ENCODE measurements at places on chromosomes 13 and 19. TPM values are rescaled to one million over a fixed set of nuclear protein-coding genes. Genes with fewer than 3 reads are reported as not detected.

RNF17 gene
- total RNA-seq = 0.65 TPM

LEUTX gene
- total RNA-seq = not detected

PLIN3 gene
- 151 TPM for total RNA-seq

GRCh38 chr19:33398361-33399060 is 25.0 kb downstream of the CEBPG start:
- DNase-seq = no peak

ARMC6 gene
- 91.2 TPM for total RNA-seq

- DNase-seq = no peak
Observed at GRCh38 chr13:78087966-78088678, 169.5 kb upstream of the EDNRB start.

GRCh38 chr13:59504407-59504806 is 659.3 kb downstream of the DIAPH3 start:
- DNase-seq = no peak

- no peak for DNase-seq
Observed at GRCh38 chr13:111131611-111132010, 16.5 kb downstream of the ARHGEF7 start.

DNA sequence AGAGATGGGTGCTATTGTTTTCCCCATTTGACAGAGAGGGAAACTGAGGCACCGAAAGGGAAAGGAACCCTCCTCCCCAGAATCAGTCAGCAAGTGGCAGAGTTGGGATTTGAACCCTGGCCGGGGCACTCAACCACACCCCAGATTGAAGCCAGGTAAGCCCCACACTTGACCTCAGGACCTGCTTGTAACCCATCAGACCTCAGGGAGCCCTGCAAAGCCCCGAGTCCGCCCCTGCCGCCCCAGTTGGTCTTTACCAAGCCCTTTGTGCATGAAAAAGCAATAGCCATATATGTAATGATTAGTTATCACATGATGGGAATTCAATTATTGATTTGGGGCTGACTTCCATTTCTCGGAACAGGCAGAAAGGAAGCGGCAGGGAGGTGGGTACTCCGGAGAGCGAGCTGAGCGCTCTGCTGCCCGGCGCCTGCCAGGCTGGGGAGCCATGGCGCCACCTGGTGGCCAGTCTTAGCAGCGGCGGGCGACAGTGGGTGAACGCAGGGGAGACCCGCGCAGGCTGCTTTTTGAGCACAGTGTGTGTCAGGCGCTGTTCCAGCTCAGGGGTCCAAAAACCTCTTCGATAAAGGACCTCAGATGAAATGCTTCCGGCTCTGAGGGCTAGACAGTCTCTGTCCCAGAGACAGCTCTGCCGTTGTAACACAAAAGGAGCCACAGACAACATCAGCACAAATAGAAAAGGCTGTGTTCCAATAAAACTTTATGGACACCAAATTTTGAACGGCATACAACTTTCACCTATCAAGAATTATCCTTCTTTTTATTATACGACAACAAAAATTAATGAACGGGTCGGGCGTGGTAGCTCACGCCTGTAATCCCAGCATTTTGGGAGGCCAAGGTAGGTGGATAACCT is 82.9 kb upstream of the CACNA1A start:
- no peak for DNase-seq

DNA sequence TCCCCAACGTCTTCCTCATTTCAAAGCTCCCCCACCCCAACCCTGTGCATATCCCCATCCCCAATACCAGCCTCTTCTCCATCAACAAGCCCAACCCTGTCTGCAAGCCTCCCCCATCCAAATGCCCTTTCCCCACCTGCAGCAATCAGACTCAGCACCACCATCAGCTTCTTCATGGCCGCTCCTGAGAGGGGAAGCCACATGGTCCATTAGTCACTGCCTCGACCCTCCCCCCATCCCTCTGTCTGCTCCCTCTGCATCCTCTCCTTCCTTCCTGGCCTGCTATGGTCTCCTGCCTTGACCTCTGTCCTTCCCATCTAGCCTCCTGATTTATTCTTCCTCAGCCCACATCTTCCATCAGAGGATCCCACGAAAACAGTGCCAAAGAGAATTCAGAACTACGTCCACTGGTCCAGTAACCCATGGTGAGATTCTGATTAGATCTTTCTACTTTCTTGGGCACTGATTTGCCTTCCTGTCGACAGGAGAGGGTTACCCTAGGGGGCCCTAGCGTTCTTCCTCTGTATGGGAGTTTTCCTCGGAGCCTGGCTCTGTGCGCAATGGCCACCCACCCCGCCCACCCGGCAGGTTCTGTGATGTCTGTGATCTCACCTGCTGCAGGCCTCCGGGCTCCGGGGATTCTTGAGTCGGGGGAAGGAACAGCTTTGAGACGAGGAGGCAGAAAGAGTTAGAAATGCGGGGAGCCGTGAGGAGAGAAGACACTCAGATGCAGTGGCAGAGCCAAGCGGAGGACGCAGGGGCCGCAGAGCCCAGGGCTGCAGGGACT is 1.3 kb downstream of the KLK6 start:
- DNase-seq = no peak

GRCh38 chr13:31063772-31064171 is 97.9 kb downstream of the HSPH1 start:
- DNase-seq = no peak

DNA sequence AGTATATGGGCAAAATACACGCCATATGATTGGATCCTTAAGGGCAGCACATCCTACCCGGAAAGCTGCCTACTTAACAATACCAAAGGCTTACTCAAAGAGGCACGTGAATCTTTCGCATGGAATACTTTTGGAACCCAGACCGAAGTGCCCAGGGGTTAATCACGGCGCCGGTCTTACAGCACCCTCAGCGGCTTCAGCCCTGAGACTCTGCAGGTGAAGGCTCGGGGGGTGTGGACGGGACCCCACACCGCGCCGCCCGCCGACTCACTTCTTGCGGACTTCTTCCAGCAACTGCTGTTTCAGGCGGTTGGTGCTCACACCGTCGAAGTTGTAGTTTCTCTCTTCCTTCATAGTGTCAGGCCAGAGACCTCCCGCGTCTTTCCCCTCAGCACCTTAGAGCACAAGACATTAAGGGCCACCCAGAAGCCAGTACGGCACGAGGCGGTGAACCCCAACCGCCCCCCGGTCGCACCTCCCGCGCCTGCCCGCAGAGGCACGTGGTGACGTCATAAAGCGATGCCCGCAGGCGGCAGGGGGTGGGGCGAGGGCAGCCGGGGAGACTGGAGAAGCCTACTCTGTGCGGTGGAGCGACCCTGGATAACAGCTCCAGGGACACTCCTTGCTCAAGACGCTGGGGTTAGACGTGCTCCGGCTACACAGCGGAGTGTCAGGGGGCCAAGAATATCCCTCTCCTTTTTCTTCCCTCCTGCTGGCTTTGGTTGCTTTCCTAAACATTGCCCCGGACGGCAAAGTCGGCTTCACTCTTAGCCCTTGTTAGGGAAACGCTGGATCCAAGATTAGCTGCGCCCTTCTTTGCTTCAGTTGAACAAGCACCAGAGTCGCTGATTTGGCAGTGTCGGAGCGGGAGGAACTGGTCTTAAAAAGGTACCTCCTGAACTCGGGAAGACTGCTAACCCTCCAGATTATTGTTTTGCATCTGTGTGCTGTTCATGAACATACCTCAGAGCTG is at the start of gene CCDC169:
Gene CCDC169, minus strand, starts transcription at position 449 of the 973 bp plus-strand sequence. Its CDS starts 95 bp downstream, at position 354.
- DNase-seq = no peak

CGB2 gene
- total RNA-seq = not detected

GRCh38 chr19:55684946-55685681 is 10.1 kb downstream of the EPN1 start:
- DNase-seq = no peak

TMPRSS9 gene
- total RNA-seq = not detected

DNA sequence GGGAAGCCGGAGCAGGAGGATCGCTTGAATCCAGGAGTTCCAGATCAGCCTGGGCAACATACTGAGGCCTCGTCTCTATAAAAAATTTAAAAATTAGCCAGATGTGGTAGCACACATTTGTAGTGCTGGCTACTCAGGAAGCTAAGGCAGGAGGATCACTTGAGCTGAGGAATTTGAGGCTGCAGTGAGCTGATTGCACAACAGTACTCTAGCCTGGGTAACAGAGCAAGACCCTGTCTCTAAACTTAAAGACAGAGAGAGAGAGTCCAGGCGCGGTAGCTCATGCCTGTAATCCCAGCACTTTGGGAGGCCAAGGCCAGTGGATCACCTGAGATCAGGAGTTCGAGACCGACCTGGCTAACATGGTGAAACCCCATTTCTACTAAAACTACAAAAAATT is 4.4 kb downstream of the IFNL3 start:
- DNase-seq = no peak

IZUMO2 gene
- total RNA-seq = not detected

CCDC70 gene
- not detected for total RNA-seq

PLPPR3 gene
- 0.75 TPM for total RNA-seq

NTF4 gene
- total RNA-seq = 1.3 TPM

- no peak for DNase-seq
Observed at GRCh38 chr19:5694956-5695648, 5.0 kb downstream of the RPL36 start.

DNA sequence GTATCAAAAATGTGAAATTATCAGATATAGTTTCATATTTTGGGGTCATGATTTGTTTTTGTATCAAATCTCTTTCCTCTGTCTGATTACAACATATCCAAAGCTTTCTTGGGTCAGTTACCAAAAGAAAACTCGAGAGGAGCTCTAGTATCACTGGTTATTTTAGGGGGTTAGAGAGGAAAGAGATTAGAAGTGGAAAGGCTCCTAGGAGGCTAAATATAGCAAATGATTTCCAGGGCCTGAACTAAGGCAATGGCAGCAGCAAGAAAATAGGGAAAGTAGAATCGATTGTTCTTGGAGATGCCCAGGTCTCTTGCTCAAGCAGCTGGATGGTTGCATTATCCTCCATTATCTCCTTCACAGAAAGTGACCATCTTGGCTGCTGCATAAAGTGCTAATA is 72.9 kb downstream of the NHLRC3 start:
- no peak for DNase-seq
